ENCODE measurements at places on chromosomes 3 and 15. TPM values are rescaled to one million over a fixed set of nuclear protein-coding genes. Genes with fewer than 3 reads are reported as not detected.

The PDZRN3 gene
- polyA plus RNA-seq: 22.7 TPM

The IL12A gene
- polyA plus RNA-seq: 3.6 TPM

The KCNAB1 gene
- polyA plus RNA-seq: not detected

The CFAP20DC gene
- polyA plus RNA-seq: 3.5 TPM

The GPR62 gene
- polyA plus RNA-seq: not detected

The CACNA2D3 gene
- 0.24 TPM for polyA plus RNA-seq

The TMEM40 gene
- polyA plus RNA-seq: 0.41 TPM

The GOLGA8R gene
- 0.74 TPM for polyA plus RNA-seq

DNA sequence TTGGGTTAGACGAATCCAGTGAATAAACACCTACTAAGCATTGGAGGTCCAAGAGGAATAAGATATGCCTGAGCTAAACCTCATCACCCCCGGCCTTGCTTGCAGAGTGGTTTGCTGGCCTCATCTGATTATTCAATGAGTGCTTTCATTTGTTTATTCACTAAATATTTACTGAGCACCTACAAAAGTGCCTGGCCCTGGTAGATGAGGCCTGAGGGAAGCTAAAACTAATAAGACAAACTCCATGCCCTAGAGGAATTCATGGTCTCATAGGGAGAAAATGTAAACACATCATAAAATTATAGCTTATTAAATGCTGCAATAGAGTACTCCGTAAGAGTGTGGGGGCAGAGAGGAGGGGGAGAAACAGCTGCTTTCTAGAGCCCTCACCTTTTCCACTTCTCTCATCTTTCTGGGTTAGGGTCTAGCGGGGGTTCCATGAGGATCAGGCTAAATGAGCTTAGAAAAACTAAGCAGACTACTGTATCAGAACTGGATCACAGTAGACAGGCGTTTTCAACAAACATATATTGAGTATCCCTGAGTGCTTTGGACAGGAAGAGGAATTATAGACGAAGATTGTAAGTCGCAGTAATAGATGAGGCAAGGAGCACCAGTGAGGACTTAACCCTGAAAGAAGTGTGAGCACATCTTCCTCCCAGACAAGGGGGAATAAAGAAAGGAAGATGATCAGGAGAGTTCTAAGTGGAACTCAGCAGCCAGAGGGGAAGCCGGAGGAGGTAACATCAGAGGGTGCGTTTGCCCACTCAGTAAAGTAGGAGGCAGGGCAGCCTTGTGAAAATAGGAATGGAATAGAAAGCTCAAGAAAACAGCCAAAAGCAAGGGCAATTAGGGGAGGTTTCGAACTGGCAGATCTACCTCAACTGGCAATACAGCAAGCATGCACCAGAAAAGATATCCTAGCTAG lies 31.5 kb upstream of the LAMP3 start:
- no peak for DNase-seq

- DNase-seq: no peak
Observed at GRCh38 chr3:192915304-192915703, 2.4 kb downstream of the MB21D2 start.

DNA sequence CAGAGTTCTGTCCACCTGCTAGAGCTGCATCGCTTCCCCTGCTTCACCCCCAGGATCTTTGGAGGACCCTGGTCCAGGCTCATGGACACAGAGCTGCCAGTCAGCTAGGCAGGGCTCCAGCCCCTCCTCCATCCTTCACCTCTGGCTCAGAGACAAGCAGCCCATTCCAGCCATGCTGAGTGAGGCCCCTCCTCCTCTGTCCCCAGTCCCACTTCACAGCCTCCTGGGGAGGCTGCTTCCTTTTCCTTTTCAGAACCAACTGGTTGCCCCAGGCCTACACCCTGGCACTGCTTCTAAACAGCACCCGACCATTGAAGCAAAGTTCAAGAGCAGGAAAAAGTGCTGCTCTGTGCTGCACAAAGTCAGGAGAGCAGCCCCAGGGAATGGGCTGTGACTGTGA lies 22.2 kb downstream of the IQSEC1 start:
- DNase-seq: no peak

- DNase-seq: no peak
Observed at GRCh38 chr15:90413411-90414379, 25.7 kb downstream of the IQGAP1 start.

DNA sequence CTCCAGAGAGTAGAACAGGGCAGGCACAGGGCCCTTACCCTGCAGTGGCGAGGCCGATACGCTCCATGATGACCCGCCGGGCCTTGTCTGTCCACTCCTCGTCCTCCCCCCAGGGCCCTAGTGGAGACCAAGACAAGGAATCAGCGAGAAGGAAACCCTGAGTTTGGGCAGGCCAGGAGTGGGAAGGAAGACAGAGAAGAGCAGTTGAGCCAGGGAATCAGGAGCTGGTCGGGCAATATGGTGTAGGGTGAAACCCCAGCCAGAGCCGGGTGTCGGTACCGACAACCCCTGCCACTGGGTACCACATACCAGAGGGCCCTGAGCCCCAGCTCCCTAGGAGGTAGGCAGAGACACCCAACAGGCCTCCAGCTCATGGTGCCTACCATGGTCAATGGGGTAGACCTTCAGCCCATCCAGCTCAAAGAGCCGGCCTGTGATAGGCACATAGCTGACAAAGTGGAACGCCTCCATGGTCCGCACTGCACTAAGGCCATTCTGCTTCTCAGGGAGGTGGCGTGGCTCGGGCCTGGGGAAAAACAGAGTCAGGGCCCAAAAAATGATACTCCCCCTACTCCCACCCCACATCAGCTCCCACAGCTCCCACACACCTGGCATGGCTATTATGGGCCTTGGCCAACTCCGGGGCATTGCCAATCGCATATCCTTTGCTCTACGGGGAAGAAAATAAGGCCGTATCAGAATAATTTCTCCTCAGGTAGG lies 38.0 kb downstream of the SEMA3G start:
- DNase-seq: no peak

DNA sequence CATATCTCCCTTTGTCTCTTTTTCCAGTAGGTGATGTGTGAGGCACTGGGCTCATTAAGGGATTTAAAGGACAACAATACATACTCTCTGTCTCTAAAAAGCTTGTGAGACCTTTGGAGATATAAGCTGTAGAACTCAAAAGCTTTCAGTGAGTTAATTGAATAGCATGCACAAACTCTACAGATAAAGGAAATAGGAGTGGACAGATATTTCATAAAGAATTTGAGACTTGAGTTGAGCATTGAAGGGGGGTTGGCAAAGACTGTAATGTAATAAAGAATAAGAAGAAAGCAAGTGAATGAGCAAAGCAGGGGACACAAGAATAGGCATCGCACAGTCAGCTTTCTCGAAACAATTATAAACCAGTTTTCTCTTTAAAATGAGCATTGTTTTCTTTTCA lies 583.4 kb upstream of the DPPA4 start:
- no peak for DNase-seq

- no peak for DNase-seq
Observed at GRCh38 chr15:60017538-60018520, 13.7 kb downstream of the FOXB1 start.

DNA sequence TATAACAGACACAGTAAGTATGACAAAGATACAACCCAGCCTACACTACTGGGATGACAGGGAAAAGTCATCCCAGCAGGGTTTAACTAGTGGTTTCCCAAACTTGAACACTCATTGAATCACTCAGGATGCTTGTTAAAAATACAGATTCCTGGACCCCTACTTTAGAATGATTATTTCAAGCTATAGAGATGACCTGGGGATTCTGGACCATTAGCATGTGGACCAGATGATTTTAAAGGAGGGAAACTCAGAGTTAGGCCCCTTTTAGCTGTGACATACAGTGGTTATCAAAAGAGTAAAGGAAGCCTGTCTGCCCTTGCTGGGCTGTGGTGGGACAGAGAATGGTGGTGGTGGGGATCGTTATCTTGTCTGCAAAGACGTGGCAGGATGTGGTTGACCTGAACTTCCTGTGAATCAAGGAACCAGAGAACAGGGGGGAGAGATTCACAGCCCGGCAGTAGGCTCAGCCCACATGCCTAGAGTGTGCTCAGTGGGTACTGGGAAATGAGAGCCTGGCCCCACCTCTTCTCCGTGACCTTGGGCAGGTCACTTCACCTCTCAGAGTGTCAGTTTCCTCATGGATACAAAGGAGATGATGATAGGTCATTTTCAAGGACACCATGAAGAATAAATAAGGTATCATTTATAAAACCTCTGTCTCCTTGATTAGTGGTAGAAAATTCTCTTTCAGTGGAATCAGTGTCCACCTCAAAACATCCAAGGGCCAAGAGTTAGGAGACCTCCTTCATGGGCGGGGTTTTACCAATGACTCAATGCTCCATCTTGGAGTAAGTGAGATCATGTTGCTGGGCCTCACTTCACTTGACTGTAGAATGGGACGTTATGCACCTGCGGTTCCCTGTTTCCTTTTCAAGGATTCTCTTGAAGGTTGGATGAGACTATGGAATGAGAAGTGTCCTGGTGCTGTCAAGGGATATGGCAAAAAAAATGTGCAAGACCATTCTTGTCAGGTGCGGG lies 306.5 kb downstream of the RPLP1 start:
- DNase-seq: no peak

GRCh38 chr15:100186366-100186765 lies 155.4 kb downstream of the ADAMTS17 start:
- DNase-seq: no peak

- DNase-seq: no peak
Observed at GRCh38 chr3:197890693-197891092, 59.3 kb upstream of the RPL35A start.

DNA sequence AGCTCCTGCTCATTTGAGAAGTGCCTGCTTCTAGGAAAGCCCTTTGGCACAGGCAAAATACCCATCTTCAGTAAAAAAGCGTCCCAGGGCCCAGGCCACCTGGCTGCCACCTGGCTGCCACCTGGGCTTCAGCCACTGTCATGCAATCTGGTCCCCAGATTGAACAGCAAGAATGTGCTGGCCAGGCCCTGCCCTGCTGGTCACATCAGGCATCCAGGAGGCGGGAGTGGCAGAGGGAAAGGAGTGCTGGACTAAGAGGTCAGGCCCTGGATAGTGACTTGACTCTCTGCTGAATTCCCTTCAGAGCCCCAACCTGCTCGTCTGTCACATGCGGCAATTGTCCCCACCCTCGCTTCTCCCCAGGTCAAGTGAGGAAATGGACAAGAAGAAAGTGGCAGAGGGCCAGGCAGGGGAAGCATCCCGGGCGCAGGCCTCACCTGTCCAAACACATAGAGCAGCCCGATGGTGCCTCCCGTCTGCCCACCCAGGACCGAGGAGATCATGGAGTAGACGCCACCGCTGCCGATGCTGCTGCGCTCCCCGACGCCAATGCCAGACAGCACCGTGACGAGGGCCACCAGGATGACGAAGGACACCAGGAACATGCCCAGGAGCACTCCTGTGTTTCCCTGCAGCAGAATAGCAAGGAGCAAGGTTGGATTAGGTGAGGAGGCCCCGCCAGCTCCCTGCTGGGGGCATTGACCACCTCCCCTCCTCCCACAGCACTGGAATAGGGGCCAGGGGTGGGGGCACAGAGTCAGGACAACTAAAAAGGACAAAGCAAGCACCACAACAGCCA lies 25.5 kb downstream of the SLC12A8 start:
- DNase-seq: no peak

GRCh38 chr3:124434176-124434575 lies 296.1 kb upstream of the UMPS start:
- DNase-seq: no peak

DNA sequence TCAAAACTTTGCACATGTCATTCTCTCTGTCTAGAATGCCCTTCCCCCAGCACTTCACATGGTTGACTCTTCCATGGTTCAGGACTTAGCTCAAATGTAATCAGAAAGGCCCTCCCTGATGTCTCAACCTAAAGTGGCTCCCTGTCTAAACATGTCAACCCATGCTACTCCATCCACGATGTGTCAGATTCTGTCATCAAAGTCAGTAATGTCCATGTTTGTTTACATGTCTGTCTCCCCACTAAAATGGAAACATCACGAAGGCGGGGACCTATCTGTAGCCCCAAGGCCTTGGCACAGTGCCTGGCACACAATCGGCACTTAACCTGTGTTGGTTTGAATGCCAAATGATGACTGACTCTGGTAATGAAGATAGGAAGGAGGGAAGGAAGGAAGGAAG lies 20.8 kb upstream of the SNTN start:
- DNase-seq: no peak
